ENCODE measurements at places on chromosomes 12 and 14.
A peak's percentile ranks its signal among the peaks of the same experiment; 100 is the strongest.

DNA sequence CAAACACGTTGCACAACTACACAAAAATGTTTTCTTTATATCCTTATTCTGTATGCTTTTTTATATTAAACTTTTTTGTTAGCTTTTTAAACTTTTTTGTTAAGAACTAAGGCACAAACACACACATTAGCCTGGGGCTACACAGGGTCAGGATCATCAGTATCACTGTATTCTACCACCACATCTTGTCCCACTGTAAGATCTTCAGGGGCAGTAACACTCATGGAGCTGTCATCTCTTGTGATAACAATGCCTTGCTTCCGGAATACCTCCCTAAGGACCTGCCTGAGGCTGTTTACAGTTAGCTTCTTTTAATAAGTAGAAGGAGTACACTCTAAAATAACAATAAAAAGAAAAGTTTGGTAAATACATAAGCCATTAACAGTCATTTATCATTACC is 42.2 kb downstream of the PLEKHA5 start:
- DNase-seq, result no peak

DNA sequence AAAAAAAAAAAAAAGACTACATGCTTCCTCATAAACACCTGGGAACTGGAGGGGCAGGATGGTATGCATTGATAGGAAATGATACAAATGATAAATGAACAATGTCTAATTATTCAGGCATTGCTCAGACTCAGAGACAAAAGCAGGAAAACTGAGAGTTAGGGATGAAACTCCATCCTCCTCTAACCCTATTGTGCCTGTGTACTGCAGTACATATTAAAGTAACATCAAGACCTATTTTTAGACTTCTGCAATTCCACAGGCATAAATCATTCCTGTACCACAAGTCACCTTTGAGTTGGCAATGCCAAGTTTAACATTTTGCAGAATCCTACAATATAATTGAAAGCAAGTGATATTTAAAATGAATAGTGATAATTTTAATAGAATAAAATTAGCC is 156.5 kb upstream of the USP15 start:
- no peak for DNase-seq

- no peak for DNase-seq
Observed at GRCh38 chr12:94615260-94616181, 34.8 kb downstream of the TMCC3 start.

GRCh38 chr14:61927060-61927459 is 164.8 kb downstream of the SNAPC1 start:
- no peak for DNase-seq

DNA sequence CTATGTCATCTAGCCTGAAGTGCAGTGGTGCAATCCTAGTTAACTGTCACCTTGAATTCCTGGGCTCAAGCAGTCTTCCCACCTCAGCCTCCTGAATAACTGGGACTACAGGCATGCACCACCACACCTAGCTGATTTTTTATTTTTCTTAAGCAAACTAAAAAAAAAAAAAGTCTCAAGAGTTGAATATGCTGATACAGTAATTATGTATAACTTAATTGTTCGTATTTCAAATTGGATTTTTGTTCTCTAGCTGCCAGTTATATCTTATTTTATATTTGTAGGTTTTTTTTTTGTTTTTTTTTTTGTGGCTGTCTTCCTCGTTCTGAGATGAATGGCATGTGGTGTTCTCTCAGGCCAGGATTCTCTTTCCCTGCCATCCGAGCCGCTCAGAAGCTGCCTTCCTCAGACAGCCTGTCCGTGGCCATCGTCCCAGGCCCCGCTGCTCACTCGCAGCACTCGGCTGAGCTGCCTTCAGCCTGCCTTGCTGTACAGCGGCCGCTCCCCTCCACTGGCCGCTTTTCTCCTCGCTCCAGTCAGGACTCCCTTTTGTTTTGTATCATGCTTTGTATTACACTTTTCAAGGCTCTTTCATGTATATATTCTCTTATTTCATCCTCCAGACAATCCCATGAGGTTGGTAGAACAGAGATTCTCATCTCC is 53.3 kb downstream of the WDR20 start:
- no peak for DNase-seq

DNA sequence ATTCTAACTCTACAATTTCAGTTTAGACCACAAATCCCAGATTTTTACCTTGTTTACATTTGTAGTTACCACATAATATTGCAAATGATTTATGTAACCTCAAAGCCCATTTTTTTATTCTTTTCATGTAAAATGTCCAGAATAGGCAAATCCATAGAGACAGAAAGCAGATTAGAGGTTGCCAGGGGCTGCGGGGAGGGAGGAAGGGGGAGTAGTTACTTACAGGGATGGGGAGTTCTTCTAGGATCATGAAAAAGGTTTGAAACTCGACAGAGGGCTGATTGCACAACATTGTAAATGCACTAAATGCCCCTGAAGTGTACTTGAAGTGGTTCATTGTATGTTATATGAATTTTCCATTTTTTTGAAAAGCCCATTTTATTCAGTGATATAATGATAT is 66.5 kb downstream of the PPP2R5C start:
- no peak for DNase-seq

DNA sequence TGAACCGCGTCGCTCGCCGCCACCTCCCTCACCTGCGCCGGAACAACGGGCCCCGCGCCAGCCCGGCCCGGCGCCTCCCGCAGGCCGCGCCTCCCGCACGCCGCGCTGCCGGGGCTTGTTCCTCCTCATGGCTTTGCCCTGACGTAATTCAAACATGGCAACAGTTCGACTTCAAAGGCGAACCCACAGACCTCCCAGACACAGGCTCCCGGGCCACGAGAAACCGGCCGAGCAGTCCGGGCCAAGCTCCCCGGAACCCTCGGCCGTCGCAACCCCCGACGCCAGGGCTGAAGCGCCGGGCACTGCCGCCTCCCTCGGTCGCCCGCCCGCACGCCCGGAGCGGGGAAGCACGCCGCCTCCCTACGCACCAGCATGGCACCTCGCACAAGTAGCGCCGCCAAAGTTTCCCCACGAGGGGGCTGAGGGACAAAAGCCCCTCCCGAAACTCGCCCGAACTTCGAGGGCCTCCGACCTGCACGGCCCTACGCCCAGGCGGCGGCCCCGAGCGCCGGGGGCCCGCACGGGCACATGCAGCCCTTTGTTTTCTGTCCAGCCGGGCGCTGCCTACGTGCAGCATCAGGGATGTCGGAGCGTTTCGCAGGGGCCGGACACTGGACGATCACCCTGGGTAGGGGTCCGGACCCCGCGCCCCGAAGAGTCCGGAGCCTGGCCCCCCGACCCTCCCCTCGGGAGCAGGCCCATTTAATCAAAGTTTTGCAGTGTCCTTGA is 1.7 kb downstream of the SINHCAF start:
- peak; percentile 83 for DNase-seq

DNA sequence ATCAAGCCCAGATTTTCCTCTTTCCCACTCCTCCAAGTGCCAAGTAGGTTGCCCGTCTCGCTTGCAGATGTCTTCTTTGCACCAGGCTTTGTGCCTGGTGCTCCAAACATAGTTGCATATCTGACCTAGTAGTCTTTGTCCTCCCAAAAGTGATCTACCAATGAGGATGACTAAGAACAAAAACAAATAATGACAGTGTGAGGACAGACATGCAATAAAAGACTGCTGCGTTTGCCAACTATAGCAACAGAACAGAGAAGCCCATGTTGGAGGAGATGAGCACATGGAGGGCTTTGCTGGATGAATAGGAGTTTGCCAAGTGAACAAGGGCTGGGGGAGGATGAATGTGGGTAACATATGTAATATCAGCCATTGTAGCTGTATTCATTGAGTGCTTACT is 15.6 kb downstream of the DTX1 start:
- no peak for DNase-seq

- no peak for DNase-seq
Observed at GRCh38 chr14:101518611-101519473, 42.5 kb upstream of the DIO3 start.

- DNase-seq, result no peak
Observed at GRCh38 chr12:80156306-80156705, 57.0 kb downstream of the OTOGL start.

DNA sequence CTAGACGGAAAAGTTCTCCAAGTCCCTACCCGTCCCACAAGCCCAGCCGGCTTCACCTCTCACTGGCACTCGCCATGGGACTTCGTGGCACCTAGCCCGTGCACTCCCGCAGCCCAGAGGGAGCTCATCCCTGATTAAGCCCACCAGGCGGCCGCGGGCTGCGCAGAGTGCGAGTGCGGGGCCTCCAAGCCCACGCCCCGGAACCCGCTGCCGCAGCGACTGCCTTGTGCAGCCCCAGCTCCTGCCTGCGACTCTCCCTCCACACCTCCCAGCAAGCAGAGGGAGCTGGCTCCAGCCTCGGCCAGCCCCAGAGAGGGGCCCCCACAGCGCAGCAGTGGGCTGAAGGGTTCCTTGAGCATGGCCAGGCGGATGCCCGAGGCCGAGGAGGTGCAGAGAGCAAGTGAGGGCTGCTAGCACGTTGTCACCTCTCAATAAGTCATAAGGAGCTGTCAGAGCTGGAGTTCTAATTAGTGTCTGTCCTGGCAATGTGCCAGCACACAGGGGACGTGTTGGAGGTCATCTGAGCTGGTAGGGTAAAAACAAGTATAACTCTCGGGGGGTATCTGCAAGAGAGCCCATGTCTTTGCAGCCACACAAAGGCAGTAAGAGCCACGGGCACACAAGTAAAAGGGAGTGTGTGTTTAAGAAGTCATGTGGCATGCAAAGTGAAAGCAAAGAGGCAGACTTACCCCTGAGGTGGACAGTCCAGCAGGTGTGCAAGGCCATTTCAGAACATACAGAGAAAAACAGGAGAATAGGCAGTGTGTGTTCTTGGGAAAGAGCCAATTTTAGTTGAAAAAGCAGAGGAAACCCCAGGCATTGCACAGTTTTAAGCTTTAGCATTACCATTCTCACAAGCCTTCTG is 27.1 kb upstream of the TMTC2 start:
- no peak for DNase-seq

DNA sequence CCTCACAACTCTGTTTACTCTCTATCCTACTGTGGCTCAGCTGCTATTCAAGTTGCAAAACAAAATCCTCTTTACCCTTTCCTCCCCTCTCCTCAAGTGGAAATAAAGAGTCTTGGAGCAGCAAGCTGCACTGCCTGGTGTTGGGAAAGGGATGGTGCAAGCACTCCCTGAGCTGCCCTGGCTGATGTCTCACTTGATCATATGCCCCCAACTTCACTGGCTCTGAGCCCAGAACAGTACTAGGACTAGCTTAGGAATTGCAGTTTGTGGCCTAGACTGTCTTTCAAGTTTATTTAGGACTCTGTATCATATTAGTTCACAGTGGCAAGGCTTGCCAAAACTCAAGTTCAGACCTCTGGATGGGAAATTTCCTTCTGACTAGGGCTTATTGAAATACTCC is 1683.8 kb upstream of the SEL1L start:
- no peak for DNase-seq

- no peak for DNase-seq
Observed at GRCh38 chr14:26200687-26201086, 397.1 kb downstream of the NOVA1 start.

GRCh38 chr14:22026527-22026926 is 352.9 kb upstream of the OR4E1 start:
- no peak for DNase-seq
